ENCODE measurements at places on chromosomes 12 and 14. TPM values are rescaled to one million over a fixed set of nuclear protein-coding genes. Genes with fewer than 3 reads are reported as not detected.

DNA sequence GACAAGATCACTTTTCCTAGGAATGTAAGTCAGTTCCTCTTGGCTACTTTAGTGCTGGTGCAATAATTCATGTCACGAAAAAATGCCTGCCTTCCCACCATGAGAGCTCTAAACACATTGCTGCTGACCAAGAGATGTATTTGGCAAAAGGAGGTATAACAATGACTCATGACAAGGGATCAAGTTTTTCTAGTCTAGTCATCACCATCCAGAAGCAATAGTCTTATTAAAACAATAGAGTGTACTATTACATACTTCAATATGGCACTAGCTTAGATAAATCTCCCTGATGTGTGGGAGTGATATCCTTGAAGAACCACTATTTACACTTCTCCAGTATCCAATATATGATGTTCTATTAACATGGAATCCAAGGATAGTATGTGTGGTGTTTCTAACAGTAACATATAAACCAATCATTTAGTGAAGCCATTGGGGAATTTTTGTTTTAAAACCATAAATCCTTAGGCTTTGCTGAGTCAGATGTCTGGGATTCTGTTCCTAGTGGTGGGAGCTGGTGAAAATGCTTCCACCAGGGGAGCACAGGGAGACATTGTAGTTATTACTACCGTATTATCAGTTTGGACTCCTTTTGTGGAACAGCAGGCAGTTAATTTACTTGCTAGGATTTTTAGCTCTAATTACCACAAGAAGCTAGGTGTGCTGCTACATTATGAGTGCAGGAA lies 1387.5 kb downstream of the LRFN5 start:
- no peak for DNase-seq

Gene DGKA
- 19.8 TPM for total RNA-seq

- no peak for DNase-seq
These were observed 225.3 kb downstream of the CNTN1 start for GRCh38 chr12:40917561-40917960.

DNA sequence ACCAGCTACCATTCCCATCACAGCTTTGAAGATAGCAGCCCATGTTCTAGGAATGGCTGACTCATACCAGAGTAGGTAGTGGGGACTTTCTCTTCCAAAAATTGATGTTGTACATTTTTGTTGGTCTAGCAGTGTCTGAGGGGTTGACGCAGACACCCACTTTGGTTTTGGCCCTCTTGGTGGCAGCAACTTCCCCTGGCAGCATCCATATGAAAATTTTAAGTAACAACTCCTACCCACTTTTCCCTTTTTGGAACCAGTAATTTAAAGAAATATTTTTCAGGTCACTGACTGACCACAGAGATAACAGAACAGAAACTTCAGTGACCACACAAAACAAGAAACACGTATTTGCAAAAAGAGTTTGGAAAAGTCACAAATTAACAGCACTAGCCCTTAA lies 162.0 kb upstream of the TMCC3 start:
- DNase-seq: no peak

Gene OR6C74
- total RNA-seq: not detected

- no peak for DNase-seq
These were observed 73.7 kb upstream of the RAP1B start for GRCh38 chr12:68536885-68537485.

DNA sequence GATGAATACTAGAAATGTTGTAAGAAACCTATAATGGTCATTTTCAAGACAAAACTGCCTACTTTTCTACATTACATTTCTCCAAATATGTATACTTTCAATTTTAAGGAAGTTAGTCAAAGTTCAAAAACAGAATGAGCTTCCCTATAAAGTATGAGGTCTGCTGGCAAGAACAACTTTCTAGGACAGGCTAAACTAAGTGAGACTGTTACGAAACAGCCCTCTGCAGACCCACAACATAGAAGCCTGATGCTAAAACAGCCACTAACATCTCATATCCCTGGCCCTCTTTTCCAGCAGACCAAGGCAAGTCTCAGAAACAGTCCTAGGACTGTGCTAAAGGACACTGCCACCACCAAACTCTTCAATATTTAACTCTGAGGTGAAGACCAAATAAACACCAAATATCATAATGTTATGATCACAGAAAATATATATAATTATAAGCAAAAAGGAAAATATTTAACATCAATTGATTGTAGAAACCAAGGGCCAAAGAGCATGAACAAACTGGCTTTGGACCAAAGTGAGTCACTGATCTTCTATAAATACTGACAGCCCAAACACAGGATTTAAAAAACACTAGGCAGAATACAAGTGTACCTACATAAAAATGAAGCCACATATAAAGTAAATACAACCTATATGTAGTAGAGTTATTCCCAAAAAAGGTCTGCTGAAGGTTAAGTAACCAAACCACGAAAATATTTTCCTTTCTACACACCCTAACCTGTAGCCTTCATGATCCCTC lies 27.7 kb downstream of the PPP4R3A start:
- no peak for DNase-seq

Gene GLIPR1L1
- total RNA-seq: 0.69 TPM

DNA sequence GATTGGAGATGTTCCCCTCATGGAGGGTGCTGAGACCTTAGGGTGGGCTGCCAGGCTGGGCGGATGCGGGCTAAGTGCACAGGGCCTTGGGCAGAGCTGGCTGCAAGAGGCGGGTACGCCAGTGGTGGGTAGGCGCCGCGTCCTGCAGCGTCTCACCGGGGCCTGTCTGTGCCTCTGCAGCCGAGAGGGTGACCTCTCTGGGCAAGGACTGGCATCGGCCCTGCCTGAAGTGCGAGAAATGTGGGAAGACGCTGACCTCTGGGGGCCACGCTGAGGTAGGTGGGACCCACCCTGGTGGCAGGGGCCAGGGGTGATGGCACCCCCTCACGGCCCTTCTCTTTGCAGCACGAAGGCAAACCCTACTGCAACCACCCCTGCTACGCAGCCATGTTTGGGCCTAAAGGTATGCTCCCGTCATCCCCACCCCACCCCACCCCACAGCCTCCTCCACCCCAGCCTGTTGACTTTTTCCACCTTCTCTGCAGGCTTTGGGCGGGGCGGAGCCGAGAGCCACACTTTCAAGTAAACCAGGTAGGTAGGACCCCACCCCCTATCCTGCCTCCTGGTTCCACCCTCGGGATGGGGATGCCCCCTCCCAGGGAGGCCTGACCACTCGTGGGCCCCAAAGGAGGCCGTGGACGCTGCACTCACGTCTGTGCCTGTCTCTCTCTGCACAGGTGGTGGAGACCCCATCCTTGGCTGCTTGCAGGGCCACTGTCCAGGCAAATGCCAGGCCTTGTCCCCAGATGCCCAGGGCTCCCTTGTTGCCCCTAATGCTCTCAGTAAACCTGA lies 1.5 kb downstream of the CRIP1 start:
- DNase-seq: no peak

GRCh38 chr14:42884100-42884499 lies 1277.4 kb downstream of the LRFN5 start:
- no peak for DNase-seq

Gene VWF
- total RNA-seq: 0.48 TPM

Gene PA2G4
- 198 TPM for total RNA-seq

DNA sequence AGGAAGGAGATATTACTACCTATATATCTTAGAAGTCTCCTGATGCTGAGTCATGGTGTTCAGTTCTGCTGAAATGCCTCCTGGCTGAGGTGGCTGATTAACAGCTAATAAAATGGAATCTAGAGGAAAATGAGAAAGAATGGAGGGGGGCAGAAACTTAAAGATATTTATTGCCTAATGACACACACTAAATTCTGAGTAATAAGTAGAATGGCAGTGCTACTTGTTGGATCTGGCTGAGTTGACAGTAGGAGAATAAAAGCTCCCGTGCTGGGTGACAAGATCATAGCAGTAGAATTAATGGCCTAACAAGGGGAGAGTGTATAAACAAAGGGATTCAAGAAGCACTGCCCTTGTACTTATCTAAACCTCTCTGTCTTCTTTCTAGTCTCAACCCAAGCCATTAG lies 137.5 kb downstream of the CNTN1 start:
- DNase-seq: no peak

Gene ZNF891
- total RNA-seq: 3.4 TPM

Gene PROX2
- 0.04 TPM for total RNA-seq

GRCh38 chr14:96206461-96206860 lies 1.8 kb downstream of the BDKRB2 start:
- DNase-seq: no peak

- DNase-seq: no peak
These were observed 14.0 kb upstream of the MFAP5 start for GRCh38 chr12:8676651-8677050.

Gene SCNN1A
- total RNA-seq: 108 TPM

- DNase-seq: no peak
These were observed 168.2 kb upstream of the TMEM132C start for GRCh38 chr12:128098730-128099129.

DNA sequence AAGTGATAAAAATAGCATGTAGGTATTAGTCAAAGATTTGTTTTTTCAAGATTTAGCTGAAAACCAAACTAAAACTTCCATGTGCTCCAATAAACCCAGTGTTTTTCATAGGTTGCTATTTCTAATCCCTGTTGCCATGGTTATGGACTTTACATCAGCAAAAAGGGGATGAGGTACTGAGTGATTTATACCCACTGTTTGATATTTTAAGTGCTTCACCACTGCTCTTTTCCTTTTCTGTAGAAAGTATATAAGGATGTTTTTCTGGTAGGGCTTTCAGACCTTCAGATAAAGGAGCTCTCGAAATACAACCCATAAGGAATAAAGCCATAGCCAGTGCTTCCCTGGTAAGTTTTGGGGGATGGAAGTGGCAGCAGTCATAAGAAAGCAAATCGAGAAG lies at the start of gene OTOGL:
OTOGL (plus strand) TSS at position 279 of the 400 bp plus-strand sequence. CDS start 109,895 bp downstream, outside the sequence.
- DNase-seq: no peak

- DNase-seq: no peak
These were observed 223.6 kb upstream of the SOX5 start for GRCh38 chr12:24173067-24173466.

DNA sequence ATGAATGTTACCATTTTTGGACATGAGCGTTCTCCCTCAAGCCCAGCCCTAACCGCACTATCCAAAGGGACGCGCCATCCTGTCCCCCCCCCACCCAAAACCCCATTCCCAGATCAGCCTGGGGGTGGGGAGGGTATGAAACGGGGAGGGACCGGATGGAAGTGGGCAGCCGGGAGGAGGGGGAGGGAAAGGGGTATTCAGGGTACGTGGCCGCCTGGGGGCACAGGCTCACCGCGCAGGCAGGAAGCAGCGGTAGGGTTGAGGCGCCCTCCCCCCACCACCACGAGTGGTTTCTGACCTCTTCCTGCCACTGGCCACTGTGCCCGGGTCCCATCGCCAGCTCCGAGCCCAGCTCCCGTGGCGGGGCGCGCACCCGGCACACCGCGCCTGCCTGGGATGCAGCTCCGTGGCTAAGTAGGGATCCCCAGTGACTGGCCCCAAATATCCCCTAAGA lies 1.4 kb downstream of the ACTN1 start:
- peak; percentile 64 for DNase-seq

Gene KRT80
- 0.11 TPM for total RNA-seq

DNA sequence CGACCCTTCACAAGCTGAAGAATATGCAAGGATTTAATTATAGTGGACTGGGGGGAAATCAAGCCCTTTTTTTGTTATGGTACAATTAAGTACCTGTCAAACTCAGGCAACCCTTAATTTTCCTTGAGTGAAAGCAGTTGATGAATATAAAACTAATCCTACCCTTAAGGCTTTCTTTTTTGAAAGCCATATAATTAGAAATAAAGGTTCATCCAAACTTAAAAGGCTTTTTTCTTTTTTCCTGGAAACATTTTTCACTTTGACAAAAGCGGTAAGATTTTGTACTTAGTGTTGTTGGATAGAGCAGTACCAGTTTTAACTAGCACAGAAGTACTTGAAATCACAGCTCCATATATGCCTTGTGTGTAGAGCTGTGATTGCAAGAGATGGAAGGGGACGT lies 91.9 kb upstream of the MANSC4 start:
- DNase-seq: no peak

- no peak for DNase-seq
These were observed 51.4 kb downstream of the VCPKMT start for GRCh38 chr14:50064993-50065392.

- no peak for DNase-seq
These were observed 43.3 kb upstream of the RASSF3 start for GRCh38 chr12:64566831-64567517.

Gene CARMIL3
- total RNA-seq: 13.0 TPM

DNA sequence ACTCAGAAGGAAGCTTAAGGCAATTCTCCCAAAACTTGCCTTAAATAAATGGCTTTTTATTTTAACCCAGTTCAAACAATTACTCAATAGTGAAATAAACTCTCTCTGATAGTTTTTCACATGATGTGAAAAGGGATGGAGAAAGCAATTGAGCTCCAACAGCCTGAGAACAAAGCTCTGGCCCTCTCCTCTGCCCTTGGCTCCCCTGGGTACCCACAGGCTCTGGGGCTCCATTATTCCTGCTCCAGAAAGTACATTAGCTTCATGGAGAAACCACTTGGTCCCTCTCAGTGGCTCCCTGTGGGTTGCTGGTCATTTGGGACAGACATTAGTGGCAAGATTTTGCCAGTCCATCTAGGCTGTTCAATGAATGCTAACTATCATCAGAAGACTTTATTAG lies 242.8 kb downstream of the ATP23 start:
- no peak for DNase-seq

DNA sequence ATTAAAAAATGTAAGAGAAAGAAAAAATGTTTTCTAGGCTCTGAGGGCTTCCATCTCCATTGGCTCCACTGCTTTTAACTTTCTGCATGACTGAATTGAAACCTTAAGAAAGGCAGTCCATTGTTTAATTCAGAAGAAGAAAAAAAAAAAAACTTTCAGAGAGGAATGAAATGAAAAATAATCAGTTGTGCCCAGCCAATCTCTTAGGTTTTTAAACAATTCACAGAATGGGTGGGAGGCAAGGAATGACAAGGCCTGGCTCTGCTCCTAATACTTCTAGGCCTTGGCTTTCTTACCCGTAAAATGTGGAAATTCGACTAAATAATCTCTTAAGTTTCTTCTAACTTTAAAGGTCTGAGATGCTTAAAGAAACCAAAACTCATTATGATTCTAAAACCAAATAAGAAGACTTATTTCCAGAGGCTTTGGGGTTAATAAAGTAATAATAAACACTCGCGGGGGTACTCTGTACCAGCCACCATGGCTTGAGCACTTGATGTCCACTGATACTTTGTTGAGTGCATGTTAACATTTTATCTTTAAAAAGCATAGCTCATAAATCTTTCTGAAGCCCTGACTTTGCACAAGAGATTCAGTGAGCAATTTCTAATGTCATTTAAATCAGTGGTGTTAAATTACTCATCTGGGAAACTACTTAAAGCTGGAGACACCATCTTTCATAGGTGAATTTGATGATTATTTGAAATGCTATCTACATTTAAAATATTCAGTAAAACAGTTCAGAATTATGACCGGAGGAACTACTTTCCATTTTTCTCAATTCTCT lies 49.6 kb downstream of the STON2 start:
- DNase-seq: no peak

DNA sequence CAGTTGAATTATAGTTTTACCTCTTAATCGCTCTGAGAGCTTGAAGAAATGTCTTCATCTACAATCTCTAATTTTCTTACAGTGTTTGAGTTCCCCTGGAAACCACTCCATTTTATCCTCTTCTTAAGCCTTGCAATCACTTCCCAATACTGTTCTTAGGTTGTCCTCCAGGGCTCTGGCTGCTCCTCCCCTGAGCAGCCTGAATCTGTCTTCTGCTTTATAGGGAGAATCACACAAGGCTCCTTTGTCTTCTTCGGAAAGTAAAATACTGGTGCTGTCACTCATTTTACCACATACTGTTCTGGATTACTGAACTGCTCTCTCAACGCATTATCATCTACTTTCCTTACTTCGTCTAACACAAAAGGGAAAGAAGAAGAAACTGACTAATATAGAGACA lies 133.7 kb downstream of the MDGA2 start:
- DNase-seq: no peak

Gene UNC79
- 2.4 TPM for total RNA-seq

GRCh38 chr14:104666981-104667380 lies 22.4 kb upstream of the INF2 start:
- DNase-seq: no peak

Gene CCDC85C
- total RNA-seq: 30.4 TPM

All from WTC11 (cell line).